ENCODE measurements at places on chromosomes 2 and 18.

GRCh38 chr2:149616681-149617456 is 29.3 kb upstream of the MMADHC start:
- DNase-seq, result no peak

GRCh38 chr2:101409699-101410098 is 22.4 kb upstream of the CREG2 start:
- no peak for DNase-seq

- no peak for DNase-seq
Measured at GRCh38 chr2:147937744-147938349, 82.7 kb downstream of the ORC4 start.

GRCh38 chr2:224525774-224526173 is 59.4 kb downstream of the CUL3 start:
- DNase-seq, result no peak

GRCh38 chr2:240209493-240209892 is 69.0 kb upstream of the OTOS start:
- DNase-seq, result no peak

GRCh38 chr2:168192839-168193616 is 54.4 kb downstream of the STK39 start:
- DNase-seq, result peak; percentile 70

DNA sequence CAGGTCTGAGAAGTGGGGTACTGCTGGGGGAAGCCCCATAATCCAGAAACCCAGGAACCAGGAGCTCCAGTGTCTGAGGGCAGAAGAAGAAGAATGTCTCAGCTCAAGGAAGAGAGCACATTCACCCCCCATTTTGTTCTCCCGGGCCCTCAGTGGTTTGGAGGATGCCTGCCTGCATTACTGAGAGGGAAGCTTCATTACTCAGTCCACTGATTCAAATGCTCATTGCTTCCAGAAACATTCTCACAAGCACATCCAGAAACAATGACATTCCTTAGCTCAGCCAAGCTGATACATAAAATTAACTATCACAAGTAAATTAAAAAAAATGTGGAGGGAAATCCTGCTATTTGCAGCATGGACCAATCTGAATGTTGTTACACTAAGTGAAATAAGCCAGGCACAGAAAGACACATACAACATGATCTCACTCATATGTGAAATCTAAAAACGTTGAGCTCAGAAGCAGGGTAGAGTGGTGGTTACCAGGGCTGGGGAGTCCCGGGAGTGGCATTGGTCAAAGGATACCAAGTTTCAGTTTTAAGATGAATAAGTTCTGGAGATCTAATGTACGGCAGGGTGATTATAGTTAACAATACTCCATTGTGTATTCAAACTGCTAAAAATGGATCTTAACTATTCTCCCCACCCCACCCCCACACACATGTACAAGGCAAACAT is 459.3 kb downstream of the GALR1 start:
- DNase-seq, result no peak
